Type B pancreatic cell (in vitro differentiated cells): ENCODE measurements at places on chromosomes 1 and 21.

- DNase-seq = no peak
Measured at GRCh38 chr1:50109647-50110075, 941 bp downstream of the ELAVL4 start.

DNA sequence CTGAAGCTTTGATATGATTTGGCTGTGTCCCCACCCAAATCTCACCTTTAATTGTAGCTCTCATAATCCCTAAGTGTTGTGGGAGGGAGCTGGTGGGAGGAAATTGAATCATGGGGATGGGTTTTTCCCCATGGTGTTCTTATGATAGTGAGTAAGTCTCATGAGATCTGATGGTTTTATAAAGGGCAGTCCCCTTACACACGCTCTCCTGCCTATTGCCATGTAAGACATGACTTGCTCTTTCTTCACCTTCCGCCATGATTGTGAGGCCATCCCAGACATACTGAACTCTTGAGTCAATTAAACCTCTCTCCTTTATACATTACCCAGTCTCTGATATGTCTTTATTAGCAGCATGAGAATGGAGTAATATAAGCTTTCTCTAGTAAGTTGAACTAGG lies 261.9 kb downstream of the HLX start:
- no peak for DNase-seq

DNA sequence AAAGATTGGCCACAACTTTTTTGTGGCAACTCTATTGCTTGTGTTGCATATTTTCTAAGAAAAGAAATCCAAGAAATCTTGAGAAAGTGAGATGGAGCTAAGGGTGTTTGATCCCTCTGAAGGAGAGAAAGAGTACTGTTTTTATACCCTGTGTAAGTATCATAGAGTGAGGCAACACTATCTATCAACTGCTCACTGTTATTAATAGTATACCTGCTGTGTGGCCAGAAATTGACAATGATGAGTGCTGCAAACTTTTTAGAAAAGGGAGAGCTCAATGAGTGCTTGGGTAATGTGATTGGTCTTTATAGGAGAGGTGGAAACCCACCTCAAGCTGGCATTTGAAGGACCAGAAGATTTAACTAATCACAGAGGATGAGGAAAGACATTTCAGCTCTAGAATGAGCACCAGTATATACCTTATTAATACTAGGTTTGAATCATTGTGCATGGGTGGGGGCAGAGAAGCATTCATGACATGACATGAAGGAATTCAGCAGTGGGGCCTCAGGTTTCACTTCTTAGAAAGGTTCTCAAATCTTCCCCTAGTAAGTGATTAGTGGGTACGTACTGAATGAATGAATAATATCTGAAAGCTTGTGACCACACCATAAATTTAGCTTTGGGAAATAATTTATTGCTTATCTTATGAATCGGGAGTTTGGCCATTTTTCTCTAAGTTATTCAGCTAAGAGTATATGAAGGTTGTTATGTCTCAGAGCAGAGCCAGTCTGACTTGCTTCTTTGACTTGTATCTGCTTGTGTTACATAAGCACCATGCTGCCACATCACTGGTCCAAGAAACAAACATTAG lies 169.2 kb upstream of the SGIP1 start:
- no peak for DNase-seq

- no peak for DNase-seq
Measured at GRCh38 chr1:232786845-232787455, 18.3 kb upstream of the MAP10 start.

DNA sequence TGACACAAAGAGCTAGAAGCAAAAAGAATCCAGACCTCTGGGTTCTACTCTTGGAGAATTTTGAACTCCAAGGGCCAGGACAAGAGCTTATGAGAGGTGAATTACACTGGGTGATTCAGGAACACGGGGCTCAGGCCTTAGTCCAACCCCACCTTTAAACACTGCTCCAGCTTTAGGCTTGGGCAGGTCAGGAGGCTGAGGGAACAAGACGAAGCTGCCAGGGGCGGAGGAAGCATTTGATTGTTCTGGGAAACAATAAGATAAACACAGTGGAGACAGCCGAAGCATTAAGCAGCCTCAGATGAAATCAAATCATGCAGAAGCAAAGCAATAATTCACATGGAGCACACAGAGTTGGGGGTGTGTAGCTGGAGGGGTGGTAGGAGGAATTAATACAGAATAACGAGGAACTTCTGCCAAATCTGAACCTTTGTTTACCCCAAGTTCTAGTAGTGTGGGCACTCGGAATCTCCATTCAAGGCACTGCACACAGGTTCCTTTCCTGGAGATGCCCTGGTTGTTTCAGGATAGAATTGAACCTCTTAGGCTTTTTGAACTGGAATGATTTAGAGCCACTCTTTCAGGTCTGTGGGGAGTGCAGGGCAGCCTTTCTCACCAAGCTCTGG lies 93.2 kb downstream of the PLXNA2 start:
- DNase-seq = no peak
